ENCODE measurements at places on chromosomes 13 and 19.

GRCh38 chr19:3403489-3404323, 37.3 kb downstream of the NFIC start:
- no peak for DNase-seq

- no peak for DNase-seq
These were observed 41.8 kb upstream of the NBEA start for GRCh38 chr13:34900288-34900739.

GRCh38 chr13:102863590-102863989, 17.8 kb downstream of the ERCC5 start:
- DNase-seq: no peak

- DNase-seq: no peak
These were observed 819.8 kb downstream of the PCDH9 start for GRCh38 chr13:66410314-66410713.

DNA sequence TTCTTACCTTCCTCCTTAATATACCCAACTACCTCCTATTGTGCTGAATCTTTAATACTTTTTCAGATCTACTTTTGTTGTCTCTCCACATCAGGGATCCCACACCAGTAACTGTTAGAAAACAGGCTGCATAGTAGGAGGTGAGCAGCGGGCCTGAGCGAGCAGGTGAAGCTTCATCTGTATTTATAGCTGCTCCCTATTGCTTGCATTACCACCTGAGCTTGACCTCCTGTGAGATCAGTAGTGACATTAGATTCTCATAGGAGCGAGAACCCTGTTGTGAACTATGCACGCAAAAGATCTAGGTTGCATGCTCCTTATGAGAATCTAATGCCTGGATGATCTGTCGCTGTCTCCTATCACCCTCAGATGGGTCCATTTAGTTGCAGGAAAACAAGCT, 279.8 kb downstream of the DIAPH3 start:
- no peak for DNase-seq
